ENCODE measurements at places on chromosomes 11 and 22.

DNA sequence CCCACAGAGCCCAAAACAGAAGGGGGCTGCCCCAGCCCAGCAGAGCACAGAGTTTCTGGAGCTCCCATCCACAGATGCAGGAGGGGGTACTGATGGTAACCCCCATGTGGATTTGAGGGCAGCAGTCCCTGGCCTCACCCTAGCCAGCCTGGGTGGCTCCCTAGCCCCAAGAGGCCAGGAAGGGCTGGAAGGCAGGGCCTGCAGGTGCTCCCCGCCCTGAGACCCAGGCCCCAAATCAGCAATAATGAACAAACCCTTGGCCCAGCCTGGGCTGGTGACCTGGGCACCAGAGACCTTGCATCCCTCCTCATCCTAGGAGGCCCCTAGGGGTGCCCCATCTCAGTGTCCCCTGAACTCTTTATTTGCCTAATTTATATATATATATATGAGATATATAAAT lies 61.6 kb downstream of the MORC2 start:
- no peak for DNase-seq

- no peak for DNase-seq
These were observed 64.8 kb downstream of the STIM1 start for GRCh38 chr11:3920148-3920852.

GRCh38 chr11:43907028-43907975 lies 26.7 kb downstream of the ALKBH3 start:
- DNase-seq = no peak

DNA sequence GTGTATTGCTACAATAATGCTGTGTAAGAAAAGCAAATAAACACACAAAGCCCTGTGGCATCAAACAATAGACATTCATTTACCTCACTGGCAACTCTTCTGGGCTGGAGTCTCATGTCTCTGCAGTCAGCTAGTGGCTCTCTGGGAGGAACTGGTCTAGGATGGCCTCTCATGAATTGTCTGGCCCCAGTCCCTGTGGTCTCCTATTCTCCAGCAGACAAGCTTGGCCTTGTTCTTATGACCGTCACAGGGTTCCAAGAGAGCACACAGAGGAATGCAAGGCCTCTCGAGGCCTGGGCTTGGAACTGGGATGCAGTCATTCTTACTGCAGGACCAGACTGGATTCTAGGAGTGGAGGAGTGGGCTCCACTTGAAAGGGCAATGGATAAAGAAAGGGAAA lies 141.2 kb upstream of the NTM start:
- DNase-seq = no peak

DNA sequence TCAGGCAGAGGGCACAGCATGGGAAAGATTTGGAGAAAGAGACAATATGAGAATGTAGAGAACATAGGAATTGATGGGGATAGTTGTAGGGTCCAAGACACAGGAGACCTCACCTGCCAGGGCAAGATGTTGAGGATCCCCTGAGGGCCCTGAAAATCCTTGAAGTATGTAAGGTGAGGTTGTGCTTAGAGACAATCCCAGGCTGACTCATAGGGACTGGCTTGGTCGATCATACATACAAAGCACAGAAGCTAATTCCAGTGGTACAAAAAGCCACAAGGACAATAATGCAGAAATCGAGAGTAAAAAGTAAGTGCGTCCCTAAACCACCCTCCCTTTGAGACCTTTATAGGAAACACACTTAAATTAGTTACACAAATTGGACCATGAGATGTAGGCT lies 468.2 kb downstream of the MIAT start:
- no peak for DNase-seq

Data from lung (tissue), 17 donors.